ENCODE measurements at places on chromosomes 12 and 14.

DNA sequence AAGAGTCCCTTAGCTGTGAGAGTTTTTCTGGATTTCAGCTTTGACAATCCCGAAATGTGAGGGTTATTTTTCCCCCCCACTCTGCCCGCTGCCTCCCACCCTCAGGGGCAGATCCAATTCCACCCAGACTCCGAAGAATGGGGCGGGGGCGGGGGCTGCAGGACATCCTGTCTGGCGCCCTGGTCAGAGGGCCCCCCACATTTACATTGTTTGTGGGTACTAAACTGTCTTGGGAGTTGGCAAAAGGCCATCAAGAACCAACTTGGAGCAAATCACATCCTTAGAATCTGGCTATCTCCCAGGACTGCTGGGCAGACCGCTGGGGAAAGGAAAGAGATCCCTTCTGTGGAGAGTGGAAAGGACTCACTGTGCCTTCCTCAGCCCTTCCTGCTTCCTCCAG lies 2.4 kb downstream of the EMP1 start:
- no peak for DNase-seq

DNA sequence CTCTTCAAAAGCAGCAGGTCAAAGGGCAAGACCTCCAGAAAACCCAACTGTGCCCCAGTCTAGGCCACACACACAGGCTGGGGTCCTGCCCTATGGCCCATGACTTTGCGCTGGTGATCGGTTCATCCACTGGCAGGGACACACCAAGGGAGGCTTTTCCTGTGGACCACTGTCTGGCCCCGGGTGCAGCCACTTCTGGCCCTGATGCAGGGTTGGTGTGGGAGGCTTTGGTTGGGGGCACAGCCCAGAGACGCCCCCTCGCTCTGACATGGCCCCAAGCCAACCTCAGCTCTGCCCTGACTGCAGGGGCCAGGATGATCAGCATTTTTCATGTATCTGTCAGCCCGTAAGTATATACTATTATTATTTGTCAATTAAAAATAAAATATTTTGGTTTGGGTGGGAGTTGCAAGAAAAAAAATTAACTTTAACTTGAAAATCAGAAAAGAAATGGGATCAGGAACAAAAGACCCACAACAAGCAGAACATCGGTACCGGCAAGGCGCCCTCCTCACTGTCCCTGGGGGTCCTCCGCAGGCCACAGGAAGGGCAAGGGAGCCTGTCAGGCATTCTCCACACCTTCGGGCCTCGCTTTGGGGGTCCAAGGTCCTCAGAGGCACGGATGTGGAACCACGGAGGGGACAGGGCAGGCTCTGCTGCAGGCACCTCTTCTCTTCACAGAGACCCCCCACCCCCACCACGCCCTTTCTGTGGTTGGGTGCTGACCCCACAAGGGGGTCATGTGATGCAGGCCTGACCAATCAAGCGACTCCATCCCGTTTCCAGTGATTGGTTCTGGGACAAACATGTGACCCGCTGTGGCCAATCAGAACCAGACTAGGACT lies 181.5 kb upstream of the SFSWAP start:
- DNase-seq = no peak

DNA sequence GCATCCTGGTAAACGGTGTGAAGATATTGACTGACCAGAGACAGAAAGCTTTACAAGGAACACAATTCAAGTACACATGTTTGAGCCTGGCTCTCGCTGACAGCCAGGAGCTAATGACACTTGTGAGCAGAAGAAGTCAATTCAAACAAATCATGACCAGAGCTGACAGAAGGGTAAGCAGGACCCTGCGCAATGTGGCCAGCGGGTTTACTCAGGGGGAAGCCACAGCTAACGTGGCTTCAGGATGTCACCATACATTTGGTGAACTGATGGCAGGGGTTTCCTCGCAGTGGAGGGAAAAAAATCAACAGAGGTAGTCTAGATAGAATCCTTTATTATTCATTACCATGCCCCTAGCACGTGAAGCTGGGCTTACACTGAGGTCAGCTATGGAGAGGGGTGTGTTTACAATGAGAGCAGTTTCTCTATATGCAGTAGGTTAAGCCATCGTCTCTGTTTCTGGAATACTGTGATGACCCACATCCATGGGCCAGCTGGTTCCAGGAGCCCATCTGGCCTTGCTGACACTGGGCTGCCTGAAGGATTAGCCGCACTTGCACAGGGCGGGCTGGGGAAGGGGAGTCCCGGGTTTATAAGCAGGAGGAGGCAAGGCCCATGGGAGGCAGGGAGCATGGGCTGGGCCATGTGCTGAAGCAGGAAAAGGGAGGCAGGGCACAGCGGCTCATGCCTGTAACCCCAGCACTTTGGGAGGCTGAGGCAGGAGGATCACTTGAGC lies 198.2 kb upstream of the PRMT8 start:
- no peak for DNase-seq

DNA sequence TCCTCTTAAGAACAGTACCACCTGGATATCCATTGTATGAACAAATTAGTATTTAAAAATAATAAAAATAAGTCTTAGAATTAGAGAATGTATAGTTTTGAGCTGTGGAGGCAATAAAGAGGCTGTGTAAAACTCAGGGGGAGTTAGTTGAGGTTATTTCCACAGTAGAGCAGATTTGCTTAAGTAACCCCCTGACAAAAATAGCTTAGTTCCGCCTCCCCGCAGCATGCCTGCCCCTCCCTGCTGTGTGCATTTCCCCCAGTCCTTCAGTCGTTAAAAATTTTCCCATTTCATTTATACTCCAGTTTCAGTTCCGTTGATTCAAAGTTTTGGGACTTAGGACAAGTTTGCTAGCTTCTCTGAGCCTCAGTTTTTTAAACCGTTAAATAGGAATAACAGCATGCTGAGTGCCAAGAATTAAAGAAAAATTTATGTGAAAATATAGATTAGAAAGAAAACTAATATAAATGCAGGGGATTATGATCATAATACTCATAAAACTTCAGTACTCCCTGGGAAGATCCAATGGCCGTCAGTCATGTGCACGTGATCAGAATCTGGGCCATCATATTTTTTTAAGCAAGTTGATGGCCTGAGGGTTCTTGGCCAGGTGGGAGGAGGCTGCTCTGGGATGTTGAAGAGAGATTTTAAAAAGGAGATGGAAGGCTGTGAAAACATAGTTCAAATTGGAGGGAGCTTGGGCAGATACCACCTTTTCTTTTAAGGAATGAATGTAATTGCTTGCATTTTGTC lies 14.5 kb upstream of the SLC38A2 start:
- DNase-seq = no peak

DNA sequence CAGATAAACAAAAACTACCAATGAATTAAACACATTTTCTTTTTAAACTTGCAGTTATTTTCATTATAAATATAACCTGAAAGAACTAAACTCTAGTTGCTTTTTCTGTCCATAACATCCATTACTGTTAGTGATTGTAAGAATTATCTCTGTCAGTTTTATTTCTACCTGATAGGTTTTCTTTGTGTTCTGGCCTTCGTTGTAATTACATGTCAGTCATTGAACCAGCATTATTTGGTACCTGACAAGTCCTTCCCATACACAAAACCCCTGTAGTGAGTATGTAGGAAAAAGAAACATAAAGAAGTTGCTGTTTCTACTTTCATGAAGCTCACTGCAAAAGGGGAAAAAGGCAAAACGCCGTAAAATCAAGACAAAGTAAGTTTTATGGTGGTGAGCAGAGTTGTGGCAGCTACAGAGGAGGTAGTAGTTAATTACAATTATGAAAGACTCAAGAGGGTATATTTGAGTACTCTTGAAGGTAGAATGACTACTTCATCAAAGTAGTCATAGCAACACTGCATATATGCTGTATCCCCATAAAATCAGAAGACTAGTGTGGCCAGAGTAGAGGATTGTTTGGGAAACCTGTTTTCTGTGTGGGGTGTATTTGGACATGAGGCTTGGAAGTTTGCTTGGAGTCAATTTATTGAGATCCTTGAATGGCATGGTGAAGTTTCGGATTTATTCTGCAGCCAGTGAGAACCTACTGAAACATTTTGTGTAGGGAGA lies 102.8 kb downstream of the SLC5A8 start:
- DNase-seq = no peak

GRCh38 chr12:110732572-110732971 lies 10.1 kb downstream of the PPP1CC start:
- no peak for DNase-seq

DNA sequence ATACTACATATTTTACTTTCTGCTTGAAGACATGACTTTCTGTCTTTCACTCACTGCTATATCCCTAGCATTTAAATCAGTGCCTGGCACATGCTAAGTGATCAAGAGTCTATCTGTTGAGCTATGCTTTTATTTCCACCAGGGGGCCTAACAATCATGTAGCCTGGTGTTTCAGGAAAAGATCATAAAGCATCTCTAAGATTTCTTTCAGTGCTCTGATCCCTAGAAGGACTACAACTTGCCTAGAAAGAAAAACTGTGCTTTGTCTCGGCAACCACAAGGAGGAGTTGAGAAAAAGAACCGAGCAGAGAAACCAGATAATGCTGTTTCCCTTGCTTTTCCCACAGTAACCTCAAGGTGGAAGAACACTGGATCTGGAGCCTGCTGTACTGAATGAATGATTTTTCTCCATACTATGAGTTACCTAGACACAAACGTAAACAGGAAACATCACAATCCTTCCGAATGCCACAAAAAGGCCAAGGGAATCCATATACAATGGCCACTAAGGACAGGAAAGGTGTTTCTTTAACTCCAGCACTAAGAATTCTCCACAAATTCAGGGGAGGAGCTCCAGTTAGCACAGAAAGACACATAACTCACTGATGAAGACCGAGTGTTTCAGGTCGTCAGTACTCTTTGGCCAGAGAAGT lies 1.2 kb downstream of the CRY1 start:
- DNase-seq = no peak

DNA sequence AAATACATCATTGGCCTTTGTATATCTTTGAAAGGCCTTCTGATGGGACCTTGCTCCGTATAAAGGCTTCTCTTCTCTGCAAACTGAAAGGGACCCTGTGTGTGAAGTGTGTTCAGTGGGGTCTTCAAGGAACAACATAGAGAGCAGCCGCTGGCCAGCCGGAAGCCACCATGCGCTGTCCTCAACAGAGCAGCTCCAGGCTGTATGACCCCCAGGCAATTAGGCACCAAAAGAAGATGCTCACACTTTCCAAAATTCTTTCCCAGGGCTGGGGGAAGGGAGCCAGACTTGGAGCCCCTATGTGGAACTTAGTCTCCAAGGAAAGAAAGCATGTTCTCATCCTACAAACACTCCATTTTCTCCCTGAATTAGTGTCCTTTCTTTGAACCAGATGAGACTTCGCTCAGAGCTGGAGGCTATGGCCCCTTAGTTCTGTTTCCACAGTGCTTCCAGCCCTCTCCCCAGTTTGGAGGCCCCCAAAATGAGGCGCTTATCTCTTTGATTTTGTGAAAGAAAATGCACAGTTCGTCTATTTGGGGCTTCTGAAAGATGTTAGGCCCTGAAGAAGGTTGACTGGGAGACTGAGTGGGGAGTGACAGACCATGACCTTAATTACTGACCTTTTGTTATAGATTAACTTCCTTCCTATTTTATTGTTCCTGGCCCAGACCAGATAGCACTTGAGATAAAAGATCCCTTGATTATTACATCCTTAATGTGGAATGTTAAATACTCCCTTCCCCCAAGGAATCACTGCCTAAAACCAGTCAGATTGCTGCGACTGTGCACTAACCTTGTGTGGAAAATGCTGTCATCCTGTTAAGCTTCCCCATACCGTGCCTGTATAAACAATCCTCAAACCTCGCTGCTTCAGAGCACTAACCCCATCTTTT lies 128.3 kb upstream of the FGD4 start:
- DNase-seq = no peak

GRCh38 chr12:117393656-117394055 lies 32.2 kb upstream of the NOS1 start:
- no peak for DNase-seq
